ENCODE measurements at places on chromosomes 3 and 15. TPM values are rescaled to one million over a fixed set of nuclear protein-coding genes. Genes with fewer than 3 reads are reported as not detected.

The RTP1 gene
- total RNA-seq, result 5.9 TPM

The CPLX3 gene
- total RNA-seq, result 0.66 TPM

The SKOR1 gene
- total RNA-seq, result 0.17 TPM

DNA sequence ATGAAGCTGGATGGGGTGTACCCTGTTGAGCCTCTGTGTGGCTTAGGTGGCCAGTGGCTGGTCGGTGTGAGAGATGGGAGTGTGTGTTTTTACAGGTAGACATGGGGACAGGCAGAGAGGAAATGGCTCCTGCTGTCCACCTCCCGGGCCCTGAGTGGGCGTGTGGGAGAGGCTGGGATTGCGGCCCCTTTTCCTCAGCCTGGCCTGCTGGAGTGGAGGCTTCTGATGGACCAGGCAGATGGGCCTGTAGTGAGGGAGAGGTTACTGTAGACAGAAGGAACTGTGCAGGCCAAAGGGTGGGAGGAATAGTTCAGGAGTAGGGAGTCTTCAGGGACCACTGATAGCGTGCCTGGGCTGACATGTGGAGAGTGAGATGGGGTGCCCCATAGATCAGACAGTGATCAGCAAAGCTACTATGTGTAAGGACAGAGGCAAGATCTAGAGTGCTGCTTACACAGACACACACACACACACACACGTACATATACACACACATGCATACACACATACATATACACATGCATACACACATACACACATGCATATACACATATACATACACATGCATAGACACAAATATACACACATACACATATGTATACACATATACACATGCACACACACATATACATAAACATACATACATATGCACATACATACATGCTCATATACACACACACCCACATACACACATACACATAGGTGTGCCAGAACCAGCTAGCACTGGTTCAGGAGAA lies 26.4 kb downstream of the ACAA1 start:
- no peak for DNase-seq

GRCh38 chr15:67832031-67832551 lies 6.8 kb downstream of the SKOR1 start:
- DNase-seq, result peak; percentile 77

- DNase-seq, result no peak
Observed at GRCh38 chr3:12185172-12185710, 26.5 kb upstream of the TIMP4 start.

- DNase-seq, result no peak
Observed at GRCh38 chr3:16174389-16174788, at the start of gene GALNT15. Gene GALNT15 (plus strand): TSS chr3:16174680. CDS start chr3:16175152, 472 bp downstream.

DNA sequence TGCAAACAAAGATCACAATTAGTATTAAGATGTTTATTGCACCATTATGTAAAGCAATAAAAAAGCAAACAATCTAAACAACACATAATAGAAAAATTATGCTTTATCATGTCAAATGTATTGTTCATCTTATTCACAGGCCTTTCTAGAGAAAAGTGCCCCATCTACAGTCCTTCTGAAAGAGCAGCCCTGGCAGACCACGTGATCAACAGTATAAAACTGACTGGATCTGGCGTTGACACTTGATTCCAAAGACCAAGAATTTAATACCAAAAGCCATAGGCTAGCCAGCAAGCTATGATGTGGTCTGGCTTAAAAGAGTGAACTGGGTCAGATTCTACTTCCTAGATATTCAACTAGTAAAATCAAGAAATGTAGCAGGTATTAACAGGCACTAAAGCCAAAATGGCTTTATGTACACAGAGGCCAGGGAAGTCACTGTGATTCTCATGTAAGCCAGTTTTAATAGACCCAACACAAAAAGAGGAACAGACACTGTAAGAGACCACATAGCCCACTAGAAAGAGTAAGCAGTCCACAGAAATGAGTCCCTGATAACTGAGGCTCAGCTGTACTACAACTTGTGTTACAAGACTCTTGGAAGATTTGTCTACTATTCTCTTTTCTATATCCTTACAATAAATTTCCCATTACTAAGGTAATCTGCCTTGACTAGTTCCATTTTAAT lies 32.5 kb downstream of the DMXL2 start:
- DNase-seq, result no peak

GRCh38 chr3:8456412-8456811 lies 45.2 kb upstream of the LMCD1 start:
- no peak for DNase-seq

All from GM23338 (cell line).